ENCODE measurements at places on chromosomes 5 and 9.

DNA sequence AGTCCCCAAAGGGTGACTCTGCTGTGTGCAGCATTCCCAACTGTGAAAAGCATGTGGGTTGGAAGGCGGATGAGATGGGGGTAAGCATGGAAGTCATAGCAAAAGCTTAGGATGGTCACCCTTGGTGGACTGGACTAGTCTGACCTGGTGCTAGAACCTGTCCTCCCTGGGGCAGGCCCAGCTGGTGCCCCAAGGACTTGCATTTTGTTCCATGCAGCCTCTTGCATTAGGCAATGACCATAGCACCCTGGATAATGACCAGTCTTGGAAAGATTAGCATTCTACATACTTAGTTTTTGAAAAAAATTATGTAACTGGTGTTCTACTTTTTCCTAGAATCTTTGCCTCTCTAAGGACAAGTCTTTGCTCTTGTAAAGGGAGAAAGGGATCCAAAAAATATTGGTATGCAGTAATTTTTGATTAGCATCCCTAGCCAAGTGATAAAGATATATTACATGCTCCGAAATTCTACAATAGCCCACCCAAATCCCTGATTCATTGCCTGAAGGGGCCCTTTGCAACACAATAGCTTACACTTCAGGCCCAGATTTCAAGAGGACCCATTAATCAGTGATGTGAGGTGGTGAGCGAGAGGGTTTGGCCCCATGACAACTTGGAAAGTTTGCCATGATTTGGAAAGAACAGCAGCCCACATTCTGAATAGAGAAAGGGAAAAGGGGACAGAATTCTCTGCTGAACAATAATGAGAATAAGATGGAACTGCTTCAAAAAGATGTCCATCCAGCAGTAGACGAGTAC is 93.3 kb upstream of the CD180 start:
- DNase-seq: no peak

- DNase-seq: no peak
These were observed 20.2 kb upstream of the CDC23 start for GRCh38 chr5:138233280-138233679.

GRCh38 chr9:137027369-137028262 is at the start of gene ABCA2:
TSS of gene ABCA2 (minus strand) at chr9:137028237. CDS start at chr9:137028140, 97 bp downstream.
- DNase-seq: peak; percentile 27

- no peak for DNase-seq
These were observed 439.8 kb downstream of the ZSWIM6 start for GRCh38 chr5:61771808-61772207.

- no peak for DNase-seq
These were observed 128.1 kb downstream of the GIN1 start for GRCh38 chr5:102991802-102992201.

GRCh38 chr9:105281926-105282325 is 37.5 kb downstream of the SLC44A1 start:
- no peak for DNase-seq

GRCh38 chr5:135944967-135945560 is 9.7 kb downstream of the LECT2 start:
- peak; percentile 85 for DNase-seq

GRCh38 chr5:172713809-172714490 is 57.0 kb downstream of the DUSP1 start:
- no peak for DNase-seq

GRCh38 chr9:110083866-110084265 is 124.1 kb downstream of the C9orf152 start:
- no peak for DNase-seq

DNA sequence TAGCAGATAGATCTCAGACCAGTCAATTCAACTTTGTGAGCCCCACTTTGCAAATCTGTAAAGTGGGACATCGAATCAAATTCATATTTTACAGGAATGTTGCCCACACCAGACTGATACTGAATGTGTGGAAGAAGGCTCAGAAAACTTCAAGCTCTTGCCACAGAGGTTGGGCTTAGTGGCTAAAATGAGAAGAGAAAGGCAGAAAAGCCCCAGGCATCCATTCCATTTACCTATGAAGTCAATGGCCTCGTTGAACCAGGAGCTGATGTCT is 1.7 kb downstream of the DUSP1 start:
- no peak for DNase-seq

- DNase-seq: peak; percentile 75
These were observed 438.0 kb upstream of the WWC1 start for GRCh38 chr5:167853421-167853820.

DNA sequence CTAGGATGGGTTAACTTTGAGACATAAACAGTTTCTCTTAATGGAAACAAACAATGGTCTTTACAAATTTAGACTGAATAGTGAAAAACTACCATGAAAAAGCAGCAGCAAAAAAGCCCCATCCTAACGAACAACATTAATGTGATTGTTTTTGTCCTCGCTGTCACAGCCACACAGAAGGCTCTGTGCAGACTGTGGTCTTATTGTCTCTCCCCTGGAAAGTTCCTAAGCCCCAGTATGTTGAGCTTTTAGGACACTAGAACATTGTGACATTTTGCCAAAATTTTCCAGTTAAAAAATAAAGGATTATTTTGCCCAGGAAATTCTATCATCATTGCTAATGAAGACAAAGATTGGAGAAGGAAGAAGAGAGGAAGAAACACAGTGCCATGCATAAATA is 12.6 kb upstream of the SOWAHA start:
- no peak for DNase-seq

GRCh38 chr5:113187906-113188305 is 211.3 kb downstream of the DCP2 start:
- DNase-seq: no peak

DNA sequence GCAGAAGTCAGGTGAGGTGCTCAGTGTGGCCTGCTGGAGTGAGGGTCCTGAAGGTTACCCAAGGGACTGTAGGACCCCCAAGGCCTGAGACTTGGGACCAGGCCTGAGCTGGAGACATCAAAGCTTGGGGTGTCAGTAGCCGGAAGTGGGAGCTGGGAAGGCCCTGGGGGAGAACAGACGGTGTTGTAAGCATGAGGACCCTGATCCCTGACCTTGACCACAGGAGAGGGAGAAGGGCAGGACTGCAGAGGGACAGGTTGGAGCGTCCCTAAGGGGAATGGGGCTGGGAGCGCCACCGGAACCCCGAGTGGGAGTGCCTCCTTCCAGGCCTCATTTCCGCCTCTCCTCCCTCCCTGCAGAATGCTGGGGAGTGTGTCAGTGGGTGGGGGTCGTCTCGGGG is 533 bp downstream of the TTC16 start:
- DNase-seq: no peak

DNA sequence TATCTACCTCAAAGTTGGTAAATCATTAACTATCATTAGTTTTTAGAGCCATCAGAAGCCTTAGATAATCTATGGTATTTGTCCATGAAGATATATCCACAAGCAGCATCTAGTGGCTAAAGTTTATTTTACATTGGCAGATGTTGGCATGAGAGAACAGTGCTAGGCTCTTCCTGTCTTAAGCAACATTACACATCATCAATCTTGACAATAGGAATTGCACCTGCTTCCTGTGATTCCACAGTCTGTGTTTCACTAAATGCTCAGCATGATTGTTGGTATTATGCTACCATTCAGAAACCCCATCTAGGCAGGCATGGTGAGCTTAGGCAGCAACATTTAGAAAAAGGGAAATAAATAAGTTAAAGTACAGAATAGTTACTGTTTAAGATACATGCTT is 246.6 kb downstream of the SLCO4C1 start:
- DNase-seq: no peak

GRCh38 chr5:171413153-171413910 is 6.1 kb upstream of the FGF18 start:
- no peak for DNase-seq

DNA sequence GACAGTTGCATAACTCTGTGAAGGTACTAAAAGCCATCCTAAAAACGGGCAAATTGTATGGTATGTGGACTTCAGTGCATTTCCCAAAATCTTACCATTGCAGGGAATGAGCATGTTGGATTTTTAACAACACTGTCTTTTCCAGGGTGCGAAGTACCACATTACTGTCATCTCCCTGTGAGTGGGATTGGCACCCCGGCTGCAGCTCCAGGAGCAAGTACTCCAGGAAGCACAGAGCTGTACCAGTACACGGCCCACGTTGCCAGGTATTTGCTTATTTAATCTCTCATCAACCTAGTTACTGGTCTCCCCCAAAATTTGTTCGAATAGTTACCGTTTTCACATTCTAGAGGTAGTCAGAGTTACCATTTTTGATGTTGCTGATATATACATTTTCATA is 22.6 kb upstream of the TJP2 start:
- DNase-seq: no peak

- no peak for DNase-seq
These were observed 1.5 kb upstream of the NEUROG1 start for GRCh38 chr5:135537271-135537670.

DNA sequence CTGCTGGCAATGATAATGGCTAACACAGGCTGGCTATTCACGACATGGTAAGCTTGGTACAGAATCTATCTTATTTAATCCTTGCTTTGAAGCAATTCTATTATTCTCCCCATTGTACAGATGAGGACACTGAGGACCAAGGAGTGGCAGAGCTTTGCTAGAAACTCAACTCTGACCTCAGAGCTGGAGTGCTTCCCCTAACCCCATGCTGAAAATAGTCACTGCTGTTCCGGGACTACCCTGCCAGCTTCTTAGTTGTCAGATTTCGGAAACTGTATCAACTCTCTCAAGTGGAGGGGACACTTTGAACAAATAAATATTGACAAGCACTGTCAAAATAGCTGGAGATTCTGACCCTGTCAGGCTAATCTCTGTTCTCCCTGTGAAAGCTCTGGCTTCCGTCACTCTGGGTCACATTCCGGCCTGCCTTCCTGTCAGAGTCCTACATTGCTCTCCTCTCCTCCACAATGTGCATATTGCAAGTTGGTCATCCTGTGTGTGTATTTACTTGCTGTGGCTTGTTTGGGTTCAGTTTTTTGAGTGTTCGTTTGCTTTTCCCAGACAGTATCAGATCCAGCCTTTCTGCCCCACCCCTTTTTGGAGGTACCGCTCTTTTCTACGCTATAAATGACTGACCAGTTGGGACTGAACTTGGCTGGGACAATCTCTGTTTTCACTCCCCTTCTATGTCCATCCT is 134.3 kb upstream of the MAP1B start:
- DNase-seq: no peak

GRCh38 chr5:60893521-60893920 is 49.5 kb upstream of the ELOVL7 start:
- no peak for DNase-seq

GRCh38 chr5:52392321-52392720 is 395.4 kb upstream of the ITGA1 start:
- no peak for DNase-seq

DNA sequence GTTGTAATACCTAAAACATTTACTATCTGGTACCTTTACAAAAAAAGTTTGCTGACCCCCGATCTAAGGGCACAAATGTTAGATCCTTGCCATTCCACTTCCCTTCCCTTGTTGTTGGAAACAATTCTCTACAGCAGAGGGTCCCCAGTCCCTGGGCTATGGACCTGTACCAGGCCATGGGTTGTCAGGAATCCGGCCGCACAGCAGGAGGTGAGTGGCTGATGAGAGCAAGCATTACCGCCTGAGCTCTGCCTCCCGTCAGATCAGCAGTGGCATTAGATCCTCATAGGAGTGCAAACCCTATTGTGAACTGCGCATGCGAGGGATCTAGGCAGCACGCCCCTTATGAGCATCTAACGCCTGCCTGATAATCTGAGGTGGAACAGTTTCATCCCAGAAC is 248.5 kb downstream of the AP3B1 start:
- DNase-seq: no peak

DNA sequence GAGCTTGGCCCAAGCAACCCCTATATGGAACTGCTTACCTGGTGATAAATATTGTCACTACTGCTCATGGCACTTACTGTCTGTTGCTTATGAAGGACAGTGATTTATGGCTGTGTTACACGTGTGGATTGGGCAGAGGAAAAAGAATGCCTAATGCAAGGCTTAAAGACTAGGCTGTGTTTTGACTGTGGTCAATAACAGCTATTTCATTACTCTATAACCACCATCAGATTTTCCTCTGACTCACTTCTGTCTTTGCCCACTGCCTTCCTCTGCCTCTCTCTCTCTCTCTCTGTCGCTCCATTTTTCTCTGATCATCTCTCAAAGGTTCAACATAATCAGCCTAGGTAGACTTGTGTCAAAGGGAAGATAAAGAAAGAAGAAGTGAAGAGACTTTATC is 96.2 kb downstream of the TLR4 start:
- no peak for DNase-seq

- no peak for DNase-seq
These were observed 348.8 kb upstream of the TNC start for GRCh38 chr9:115466756-115467155.

GRCh38 chr9:94771096-94771495 is 44.6 kb downstream of the AOPEP start:
- no peak for DNase-seq

DNA sequence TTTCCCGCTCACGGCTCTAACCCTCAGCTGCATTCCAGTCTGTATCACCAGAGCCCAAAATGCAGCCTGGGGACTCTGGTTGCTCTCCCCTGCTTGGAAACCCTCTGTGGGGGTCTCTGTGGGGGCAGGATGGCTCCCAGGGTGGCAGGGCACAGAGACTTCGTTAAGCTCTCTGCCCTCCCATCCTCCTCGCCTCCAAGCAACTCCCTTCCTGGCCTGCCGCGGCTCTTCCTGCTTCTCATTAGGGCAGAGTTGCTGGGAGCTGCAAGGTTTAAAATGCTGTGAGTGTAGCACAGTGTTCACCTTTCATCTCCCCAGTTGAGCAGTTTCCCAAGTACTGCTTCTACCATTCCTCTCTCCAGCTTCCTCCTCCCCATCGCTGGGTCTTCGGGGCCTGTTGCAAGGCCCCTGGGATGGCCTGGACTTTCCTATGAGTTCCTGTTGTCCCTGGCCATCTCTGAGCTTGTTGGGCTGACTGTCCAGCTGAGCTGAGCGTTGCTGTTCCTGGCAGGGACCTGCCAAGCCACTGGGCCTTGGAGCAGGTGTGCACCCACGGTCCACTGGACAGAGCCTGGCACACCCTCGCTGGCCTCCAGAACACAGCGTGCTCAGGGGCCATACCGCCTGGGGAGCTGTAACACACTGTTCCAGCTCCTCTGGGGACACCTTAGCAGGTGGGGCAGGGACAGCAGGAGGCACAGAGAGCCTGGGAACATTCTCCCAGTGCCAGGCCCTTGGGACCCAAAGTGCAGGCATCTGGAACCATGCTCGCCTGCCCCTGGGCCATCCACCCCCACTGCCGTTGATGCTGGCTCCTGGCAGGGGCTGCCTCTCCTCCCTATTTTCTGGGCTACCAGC is 188.4 kb downstream of the C9orf50 start:
- no peak for DNase-seq

DNA sequence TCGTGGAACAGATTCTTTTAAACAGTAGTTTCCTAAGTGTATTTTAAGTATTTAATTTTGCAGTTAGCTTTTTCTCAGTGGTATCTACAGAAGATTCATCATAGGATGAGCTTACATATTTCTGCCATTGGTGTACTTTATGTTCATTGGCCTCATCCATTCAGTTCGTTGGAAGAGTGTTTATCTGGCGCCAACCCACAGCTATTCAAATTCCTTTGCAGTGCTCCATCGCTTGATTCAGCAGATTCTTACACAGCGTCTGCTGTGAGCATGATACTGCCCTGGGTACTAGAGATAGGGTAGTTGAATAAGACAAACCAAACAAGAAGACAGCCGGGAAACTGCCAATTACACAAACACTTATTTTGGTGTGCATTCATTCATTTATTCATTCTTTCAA is 55.1 kb downstream of the NUP214 start:
- peak; percentile 97 for DNase-seq

- no peak for DNase-seq
These were observed 494.8 kb upstream of the WWC1 start for GRCh38 chr5:167796672-167797071.
